Transverse colon (tissue), 4 donors: ENCODE measurements at places on chromosomes 1 and 21.

DNA sequence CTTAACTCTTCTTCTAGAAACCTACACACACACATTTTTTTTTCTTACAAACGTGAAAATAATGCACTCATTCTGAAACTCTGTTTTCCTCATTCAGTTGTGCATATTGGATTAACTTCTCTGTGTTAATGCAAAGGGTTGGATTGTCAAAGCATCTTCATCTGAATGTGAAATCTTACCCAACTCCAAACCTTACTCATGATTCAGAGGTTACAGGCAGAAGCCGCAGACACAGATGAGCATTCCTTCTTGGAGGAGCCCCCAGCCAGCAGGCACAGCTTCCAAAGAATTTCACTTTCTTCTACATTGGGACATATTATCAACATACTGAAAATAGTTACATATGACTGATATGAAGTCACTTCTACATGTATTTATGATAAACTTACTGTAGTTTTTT, 15.7 kb downstream of the PATJ start:
- DNase-seq = no peak

DNA sequence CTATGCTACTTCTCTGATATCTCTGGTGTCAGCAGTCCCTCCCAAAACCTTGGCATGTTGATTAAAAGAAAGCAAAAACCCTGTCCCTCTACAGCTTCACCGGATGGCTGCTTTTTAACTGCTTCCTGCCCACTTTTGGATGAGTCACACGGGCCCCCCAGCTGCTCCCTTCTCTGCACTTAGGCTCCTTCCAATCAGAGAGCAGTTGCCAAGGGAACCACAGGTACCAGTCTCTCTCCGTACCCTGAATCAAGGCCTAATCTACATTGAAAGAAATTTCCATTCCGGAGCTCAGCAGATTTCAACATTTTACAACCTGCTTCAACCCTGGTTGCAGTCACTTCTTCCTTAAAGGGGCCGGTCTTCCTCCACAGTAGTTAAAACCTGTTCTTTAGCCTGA, 70.6 kb upstream of the GJB5 start:
- DNase-seq = no peak

GRCh38 chr1:209569455-209570207, 13.9 kb upstream of the CAMK1G start:
- DNase-seq = peak; percentile 82

GRCh38 chr1:160575112-160575664, 4.1 kb downstream of the CD84 start:
- DNase-seq = no peak
